CD4-positive, alpha-beta T cell treated with Interleukin-21 for 1 hour (primary cell): ENCODE measurements at places on chromosomes 12 and 14.
A peak's percentile ranks its signal among the peaks of the same experiment; 100 is the strongest.

- no peak for DNase-seq
Measured at GRCh38 chr12:2980630-2981029, 21.4 kb downstream of the TEAD4 start.

DNA sequence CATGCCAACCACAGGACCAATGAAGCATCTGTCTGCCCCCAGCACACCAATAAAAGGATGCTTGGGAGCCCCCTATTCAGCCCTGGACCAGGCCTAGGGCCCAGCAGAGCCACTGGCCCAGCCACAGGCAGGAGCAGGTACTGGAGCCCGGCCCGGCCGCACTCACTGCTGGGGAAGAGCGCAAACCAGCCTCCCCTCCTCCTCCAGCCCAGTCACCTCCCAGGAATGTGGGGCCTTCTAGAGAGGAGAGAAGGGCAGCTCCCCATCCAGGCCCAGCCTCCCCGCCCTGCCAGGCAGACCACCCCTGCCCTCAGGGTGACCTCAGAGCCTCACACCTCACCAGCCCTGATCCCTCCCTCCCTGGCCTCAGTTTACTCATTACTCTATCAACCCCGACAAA lies 56.2 kb downstream of the CCNK start:
- no peak for DNase-seq

GRCh38 chr12:65508276-65509035 lies 230.0 kb downstream of the MSRB3 start:
- DNase-seq = no peak

GRCh38 chr12:121893961-121894460 lies 5.4 kb downstream of the PSMD9 start:
- DNase-seq = no peak

DNA sequence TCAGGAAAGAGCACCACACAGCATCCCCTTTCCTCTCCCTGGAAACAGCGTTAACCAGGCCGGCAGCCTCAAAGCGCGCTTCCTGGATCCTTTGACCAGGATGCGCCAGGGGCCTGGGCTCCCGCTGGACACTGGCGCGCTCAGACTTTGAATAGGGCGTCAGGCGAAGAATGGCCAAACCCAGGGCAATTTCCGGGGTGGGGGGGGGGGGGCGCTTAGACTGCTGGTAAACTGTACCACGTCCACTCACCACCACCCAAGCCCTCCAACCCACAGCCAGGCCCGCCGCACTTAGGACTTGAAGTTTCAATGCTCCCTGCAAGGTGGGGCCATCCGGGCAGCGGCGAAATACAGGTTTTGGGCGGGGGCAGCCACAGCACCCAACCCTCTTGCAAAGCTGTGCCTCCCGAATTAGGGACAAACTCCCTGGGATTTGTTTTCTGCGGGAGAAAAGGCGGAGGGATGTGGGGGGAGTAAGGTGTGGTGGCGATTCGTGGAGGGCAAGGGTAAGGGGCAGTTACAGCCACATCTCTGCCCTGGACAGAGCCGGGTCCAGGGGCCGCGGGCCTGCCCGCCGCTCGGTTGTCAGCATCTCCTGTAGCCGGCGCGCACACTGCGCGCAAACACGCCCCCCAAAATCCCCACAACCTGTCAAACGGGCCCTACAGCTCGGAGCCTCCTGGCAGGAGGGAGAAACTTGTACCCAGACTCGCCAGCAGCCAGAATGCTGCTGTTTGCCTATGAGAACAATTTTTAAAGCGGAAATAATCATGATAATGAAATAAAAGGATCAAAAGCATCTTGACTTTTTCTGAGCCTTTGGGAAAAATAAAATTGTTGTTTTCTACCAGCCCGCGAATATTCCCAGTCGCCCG lies 958 bp downstream of the RTN1 start:
- no peak for DNase-seq

- no peak for DNase-seq
Measured at GRCh38 chr14:98748966-98749365, 523.0 kb downstream of the BCL11B start.

DNA sequence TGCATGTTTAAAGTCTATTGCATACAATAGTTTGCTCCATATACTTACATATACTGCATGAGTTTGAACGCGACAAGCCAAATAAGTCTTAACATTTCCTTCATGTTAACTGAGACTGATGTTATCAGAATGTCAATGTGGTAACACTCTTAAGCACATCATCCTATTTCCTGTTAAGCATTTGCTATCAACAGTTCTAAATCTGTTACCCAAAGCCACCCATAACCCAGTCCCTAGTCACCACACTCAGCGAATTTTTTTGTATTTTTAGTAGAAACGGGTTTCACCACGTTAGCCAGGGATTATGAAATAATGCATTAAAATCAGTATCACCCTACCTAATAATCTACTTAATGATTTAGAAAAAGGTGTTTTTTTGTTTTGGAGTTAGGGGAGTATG lies 39.4 kb downstream of the HNRNPC start:
- peak; percentile 69 for DNase-seq

DNA sequence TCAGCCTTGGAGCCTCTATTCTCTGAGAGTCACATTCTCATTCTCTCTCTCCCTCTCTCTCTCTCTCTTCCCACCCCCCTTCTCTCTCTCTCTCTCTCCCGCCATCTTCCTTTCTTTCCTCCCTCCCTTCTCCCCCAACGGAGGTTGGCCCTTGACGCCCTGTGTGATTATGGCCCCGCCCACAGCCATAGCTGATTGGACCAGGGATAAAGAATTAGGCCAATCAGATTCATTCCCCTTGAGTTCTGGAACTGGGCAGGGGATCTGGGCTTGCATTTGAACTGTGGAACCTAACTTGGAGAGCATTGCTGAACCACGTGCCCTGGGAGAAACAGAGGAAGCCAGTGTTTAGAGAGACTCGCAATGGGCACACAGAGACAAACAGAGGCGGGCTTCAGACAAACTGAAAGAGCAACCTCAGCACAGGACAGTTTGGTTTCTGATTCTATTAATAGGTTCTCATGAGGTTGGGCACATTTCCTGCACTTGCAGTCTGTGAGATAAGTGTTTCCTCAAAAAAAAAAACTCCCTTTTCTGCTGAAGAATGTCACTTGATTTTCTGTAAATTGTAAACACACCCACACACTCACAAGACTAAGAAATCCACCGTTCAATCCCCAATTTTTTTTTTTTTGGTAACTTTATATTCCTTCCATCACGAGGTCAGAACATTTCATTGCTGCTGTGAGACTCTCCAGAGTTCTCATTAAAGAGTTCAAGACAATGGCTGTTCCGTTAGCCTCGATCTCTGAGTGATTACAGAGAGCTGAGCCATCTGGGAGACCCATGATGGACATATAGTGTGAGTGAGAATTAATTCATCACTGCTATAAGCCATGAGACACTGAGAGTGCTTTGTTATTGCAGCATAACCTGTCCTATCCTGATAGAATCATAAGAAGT lies 3.5 kb upstream of the P2RX7 start:
- peak; percentile 94 for DNase-seq

- peak; percentile 55 for DNase-seq
Measured at GRCh38 chr14:102819176-102819628, 42.0 kb downstream of the TRAF3 start.

DNA sequence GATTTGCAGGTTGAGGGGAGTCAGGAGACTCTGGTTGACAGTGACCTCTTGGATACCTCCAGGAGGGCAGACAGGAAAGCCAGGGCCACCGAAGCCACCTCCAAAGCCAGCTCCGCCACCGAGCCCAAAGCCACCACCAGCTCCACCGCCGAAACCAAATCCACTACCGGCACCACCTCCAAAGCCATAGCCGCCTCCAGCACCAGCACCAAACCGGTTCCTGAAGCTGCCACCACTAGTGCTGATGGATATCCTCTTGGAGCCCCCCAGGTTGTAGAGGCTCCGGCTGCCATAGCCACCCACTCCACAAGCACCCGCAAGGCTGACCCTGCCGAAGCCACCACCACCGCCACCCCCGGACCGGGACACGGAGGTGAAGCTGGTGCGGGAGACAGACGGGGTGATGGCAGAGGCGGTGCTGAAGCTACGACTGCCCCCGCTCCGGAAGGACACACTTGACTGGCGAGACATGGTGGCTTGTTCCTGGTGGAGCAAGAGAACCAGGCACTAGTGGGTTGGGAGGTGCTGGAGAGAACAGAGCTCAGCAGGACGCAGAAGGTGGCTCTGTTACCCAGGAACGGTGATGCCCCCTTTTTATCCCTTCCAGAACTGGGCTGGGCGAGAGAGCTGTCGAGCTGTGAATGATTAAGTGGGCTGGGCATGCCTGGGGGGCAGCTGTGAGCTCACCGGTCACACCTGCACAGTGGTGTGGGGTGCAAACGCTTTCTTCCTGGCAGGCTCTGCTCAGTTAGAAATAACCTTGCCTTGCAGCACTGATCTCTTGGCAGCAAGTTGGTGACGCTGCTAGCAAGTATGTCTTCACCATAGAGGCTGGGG lies at the start of gene KRT5:
Gene KRT5 (minus strand): TSS at position 569 of the 837 bp plus-strand sequence. CDS start 98 bp downstream, at position 471.
- no peak for DNase-seq

DNA sequence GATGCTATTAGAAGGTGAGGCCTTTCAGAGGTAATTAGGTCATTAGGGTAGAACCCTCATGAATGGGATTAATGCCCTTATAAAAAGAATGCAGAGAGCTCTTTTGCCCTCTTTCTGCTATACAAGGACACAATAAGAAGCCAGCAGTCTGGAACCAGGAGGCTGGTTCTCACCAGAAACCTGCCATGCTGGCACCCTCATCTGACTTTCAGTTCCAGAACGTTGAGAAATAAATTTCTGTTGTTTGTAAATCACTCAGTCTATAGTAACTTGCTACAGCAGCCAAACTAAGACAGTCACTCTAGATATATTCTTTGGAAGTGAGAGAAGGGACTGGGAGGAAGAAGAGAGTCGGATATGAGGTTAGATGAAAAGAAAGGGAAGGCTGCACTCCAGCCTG lies 125.0 kb upstream of the MYF6 start:
- DNase-seq = no peak

DNA sequence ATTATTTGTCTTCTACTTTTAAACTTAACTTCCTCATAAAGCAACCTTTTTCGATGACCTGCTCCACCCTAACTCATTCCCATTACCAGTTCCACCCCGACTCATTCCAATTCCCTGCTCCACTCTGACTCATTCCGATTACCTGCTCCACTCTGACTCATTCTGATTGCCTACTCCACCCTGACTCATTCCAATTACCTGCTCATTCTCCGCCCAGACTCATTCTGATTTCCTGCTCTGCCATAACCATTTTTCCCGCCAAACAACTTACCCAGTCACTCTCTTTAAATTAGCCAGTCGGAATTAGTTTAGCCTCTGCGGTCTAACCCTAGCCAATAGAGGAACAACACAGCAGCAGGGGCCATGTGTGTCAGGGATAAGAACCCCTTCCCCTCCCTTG lies 249.1 kb downstream of the DPY19L2 start:
- DNase-seq = no peak

- no peak for DNase-seq
Measured at GRCh38 chr12:93767524-93767863, 90.3 kb downstream of the CRADD start.
